Activated naive CD4-positive, alpha-beta T cell treated with anti-CD3 and anti-CD28 coated beads, Interleukin-2, amount 50 U/mL, for 72 hours (primary cell): ENCODE measurements at places on chromosomes 2 and 18.

DNA sequence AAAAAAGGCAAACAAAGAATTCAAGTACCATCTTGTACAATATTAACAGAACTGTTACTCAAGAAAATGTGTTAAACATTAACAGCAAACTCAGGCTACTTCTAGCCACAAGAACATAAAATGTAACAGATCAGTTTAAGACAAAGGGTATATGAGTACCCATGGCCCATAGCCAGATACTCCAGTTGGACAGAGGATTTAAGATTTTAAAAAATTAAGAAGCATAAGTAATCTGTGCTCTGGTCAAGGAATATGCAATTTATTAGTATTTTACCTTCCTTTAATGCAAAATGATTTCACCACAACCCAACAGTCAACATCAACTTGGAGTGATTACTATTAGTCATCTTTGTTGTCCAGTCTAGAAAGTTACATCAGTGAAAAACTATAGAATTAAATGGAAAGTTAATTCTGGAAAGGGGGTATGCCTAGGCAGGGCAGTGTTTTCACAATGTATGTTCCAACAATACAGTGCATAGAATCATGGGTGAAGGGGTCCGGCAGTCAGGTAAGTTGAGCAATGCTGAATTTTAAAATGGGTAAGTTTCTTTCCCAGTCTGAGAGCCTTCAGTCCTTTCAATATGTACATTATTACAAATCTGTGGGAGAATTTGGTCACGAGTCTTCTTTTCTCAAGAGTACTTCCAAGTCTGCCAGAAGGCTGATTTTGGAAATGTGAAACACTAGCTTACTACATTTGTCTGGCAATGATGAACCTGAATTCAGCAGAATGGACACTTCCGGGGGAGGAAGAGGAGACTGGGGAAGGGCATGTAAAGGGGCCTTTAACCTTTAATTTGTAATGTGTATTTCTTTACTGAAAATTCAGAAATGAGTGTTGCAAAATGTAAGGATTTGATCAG is 34.5 kb downstream of the SFT2D3 start:
- no peak for DNase-seq

DNA sequence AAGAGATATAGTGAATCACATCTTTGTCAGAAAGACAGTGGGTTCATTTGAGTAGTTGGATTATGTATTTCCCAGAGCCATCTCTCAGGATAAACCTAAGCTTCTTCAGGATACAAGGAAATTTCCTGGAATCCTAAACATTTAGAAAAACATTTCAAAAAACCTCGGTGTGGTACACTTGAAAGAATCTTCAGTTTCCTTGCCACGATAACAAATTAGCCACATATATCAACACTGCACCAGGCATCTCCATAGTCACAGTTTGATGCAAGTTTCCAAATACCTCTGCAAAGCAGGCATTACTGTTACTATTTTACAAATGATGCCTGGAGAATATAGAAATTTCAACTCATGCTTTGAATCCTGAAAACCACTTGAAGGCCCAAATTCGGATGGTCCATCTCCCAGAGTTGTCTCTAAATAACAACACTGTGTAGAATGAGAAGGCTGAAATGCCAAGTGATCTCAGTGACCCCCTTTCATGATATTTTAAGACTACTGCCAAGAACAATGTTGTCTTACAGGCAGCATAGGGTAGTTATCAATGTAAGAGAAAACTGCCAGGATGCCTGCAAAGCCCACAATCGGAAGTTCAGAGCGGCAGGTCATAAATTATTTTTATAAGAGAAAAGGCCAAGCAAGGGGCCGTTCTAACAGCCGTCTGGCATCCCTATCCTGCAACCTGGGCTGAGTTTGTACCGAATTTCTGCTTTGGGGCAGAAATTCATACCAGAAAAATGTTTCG is 307.9 kb downstream of the TXNL1 start:
- no peak for DNase-seq

DNA sequence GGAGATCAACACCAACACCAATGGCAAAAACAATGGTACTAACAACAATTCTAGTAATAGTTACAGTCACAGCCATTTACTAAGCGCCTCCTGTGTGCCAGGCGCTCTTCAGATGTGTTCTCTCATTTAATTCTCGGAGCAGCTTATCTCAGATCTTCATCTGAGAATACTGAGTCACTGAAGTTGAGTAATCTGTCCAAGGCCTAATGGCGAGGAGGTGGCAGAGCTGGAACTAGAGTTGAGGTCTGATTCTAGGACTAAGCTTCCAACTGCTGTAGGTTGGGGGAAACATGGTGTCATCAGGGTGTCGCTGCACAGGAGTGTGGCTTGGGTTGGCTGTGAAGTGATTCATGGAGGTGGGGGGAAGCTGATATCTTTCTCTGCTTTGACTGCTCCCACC is 156.1 kb downstream of the DYSF start:
- no peak for DNase-seq

DNA sequence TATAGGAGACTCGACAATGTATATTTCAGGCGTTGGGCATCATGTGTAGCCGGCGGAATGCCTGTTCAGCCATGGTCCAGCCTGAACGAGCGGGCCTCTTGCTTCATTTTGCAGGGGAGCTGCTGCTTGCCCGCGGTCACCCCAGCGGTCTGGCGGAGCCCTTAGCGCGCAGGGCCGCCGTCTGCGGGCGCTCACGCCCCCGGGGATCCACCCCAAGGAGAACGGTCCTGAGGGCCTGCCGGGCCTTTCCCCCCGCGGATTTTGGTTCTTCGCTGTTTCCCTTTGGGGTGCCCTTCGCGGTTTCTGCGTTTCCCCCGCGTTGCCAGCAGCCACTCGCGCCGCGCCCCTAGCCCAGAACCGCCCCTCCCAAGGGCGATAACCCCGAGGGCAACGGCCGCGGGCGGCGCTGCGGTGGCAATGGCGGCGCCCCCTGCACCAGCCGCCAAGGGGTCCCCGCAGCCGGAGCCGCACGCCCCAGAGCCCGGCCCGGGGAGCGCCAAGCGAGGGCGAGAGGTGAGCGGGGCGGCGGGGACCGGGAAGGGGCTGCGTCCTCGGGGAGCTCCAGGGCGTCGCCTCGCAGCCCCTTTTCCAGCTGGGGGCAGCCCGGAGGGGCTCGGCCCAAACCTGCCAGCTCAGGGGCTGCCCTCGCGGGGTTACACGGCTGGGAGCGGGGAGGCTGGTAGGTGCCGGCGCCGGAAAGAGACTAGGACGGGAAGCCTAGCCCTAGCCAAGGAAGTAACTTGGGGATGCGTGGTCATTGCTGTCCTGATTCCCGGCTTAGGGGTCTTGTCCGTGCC is at the start of gene MFSD2B:
TSS of gene MFSD2B (plus strand) at position 406 of the 797 bp plus-strand sequence. CDS start at position 418, 12 bp downstream.
- no peak for DNase-seq

- DNase-seq: no peak
Observed at GRCh38 chr2:51084750-51085149, 52.8 kb upstream of the NRXN1 start.

GRCh38 chr18:40672590-40672989 is 1282.4 kb upstream of the PIK3C3 start:
- DNase-seq: no peak
